GM04503 (cell line): ENCODE measurements at places on chromosomes 7 and 10.

DNA sequence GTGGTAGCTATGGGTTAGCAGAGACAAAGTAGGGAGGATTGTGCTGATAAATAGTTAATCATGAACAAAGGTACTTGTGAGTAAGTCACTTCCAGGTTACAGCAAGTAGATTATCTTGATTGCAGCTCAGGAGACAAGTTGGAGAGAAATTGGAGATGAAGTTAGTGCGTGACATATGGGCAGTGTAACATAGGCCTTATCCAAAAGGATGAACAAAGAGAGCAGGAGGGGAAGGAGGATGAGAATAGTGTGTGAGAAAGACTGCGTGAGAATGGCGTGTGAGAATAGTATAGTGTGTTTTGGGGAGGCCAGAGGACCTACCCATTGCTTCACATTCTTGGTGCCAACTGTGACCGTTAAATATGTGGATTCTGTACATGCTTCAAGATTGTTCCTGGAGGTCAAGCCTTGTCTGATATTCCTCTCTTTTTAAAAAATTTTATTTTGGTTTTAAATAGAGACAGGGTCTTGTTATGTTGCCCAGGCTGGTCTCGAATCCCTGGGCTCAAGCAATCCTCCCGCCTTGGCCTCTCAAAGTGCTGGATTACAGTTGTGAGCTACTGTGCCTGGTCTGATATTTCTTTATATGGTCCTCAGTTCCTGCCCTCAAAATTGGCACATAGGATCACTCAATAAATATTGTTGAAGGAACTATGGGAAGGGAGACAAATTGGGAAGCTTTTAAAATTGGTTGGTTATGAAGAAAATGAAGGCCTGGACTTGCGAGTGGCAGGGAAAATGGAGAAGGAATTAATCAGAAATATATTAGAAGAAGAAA lies 3.2 kb downstream of the VCL start:
- no peak for DNase-seq

- DNase-seq, result no peak
These were observed 23.3 kb upstream of the SMARCD3 start for GRCh38 chr7:151271699-151272355.

DNA sequence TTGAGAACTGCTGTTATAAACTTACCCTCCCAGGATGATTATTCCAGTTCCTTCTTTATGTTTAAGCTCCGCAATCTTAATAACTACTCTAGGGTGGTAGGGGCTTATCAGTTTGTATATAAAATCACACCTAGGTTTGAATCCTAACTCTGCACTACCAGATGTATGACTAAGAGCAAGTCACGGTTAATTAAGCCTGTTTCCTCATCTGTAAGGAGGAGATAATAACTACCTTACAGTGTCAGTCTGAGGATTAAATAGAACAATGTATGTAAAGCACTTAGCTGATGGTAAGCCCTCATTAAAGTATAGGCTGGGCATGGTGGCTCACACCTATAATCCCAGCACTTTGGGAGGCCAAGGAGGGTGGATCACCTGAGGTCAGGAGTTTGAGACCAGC lies 9.2 kb downstream of the DNA2 start:
- DNase-seq, result no peak

DNA sequence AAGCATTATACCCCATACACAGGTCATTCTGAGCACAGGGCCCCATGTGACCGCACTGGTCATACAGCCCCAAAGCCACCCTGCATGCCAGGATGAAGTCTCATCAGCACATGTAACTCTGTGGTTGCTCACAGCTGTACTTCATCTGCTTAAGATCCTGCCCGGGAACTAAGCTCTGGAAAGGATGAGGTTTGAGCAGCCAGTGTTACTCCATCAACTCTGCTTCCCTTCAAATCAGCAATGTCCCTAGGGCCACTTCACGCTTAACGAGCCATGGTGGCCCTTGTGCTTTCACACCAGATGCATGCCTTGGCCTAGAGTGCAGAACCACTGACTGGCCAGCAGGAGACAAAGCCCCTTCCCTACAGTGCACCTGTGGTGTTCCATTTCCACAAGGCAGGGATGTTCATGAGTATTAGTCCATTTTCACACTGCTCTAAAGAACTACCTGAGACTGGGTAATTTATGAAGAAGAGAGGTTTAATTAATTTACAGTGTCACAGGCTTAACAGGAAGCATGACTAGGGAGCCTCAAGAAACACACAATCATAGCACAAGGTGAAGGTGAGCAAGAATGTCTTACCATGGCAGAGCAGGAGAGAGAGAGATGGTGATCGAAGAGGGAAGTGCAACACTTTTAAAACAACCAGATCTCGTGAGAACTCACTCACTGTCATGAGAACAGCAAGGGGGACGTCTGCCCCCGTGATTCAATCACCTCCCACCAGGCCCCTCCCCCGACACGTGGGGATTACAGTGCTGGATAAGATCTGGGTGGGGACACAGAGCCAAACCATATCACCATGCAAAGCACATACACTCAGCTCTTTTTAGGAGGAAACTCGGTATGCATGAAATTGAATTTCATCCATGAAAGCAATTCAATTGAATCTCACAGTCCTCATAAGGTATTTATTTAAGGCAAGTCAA lies 149.0 kb upstream of the CDCA7L start:
- peak; percentile 61 for DNase-seq

DNA sequence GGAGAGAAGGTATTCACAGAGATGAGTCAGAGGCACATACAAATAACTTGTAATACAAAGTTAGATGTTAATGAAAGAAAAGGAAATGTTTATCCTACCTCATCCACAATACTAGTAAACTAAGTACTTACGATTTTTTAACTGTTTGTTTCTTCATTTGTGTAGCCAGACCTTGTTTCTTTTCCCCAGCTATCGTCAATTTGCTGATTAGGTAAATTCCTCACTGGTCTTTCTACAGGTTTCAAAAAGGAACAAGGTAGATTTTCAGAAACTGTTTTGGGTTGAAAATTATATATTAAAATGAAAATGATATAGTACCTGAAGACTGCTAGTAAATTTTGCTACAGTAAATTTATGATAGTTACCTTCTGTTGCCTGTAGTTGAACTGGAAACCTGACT lies 56.6 kb downstream of the PON1 start:
- no peak for DNase-seq

DNA sequence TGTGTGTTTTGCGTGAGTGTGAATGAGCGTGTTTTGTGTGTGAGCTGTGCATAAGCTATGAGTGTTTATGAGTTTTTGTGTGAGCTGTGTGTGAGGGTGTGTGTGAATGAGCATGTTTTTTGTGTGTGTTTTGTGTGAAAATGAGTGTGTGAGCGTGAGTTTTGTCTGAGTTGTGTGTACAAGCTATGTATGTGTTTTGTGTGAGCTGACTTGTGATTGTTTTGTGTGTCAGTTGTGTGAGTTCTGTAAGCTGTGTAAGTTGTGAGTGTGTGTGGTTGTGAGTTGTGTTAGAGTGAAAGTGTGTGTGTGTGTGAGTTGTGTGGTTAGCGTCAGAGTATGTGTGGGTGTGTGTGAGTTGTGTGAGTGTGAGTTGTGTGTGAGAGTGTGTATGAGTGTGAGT lies 343.2 kb downstream of the PTPRN2 start:
- no peak for DNase-seq

DNA sequence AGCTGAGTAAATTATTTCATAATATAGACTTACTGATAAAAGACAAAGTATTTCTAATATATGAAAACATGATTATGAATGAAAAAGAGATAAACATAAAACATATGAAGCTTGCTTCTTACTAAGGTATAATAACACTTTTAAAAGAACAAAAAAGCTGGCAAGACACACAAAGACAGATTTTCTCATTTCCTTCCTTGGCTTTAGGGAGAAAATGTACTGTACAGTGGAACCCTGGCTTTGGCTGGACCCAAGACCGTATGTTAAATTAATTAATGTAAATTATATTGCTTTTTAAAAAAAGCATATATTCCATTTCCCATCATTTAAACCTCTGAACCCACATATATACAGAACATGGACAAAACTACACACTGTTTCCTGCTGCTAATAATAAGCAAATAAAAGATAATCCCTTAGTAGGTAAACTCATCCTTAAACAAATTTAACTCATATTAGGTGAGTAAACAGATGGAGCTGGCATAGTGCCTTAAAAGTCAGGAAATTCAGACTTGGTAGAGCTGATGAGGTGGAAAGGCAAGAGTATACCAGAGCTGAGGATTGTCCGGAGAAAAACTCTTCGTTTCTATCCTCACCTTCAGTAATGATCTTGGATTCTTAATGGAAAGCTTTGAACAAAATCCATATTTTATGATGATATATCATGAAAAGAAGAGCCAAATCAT lies 1016.4 kb upstream of the KCND2 start:
- DNase-seq, result no peak

GRCh38 chr10:96235326-96236089 lies 35.9 kb downstream of the BLNK start:
- no peak for DNase-seq

DNA sequence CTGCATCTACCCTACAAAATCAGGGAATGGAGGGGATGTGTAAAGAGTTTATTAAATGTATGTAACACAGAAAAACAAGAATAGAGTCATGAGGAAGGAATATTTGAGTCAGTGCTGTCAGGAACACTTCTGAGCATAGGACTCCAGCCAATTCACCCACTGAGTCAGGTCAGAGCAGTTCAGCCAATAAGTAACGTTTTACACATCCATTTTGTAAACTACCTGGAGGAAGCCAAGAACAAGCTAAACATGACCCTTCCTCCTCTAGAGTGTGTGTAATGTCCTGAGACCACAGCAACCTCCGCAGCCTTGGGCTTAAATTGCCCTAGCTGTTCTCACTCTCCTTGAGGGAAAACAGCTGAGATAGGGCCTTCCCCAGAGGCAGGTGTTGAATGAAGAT lies 691.5 kb upstream of the LRRN3 start:
- no peak for DNase-seq
